Vein endothelial cell (primary cell): ENCODE measurements at places on chromosomes 3 and 15. TPM values are rescaled to one million over a fixed set of nuclear protein-coding genes. Genes with fewer than 3 reads are reported as not detected.

IL1RAP gene
- 6.0 and 6.9 TPM in 2 replicates for total RNA-seq

RPL35A gene
- total RNA-seq, result 522 and 701 TPM in 2 replicates

LEKR1 gene
- 0.33 and 0.48 TPM in 2 replicates for total RNA-seq

CAMP gene
- total RNA-seq, result not detected in 2 replicates

WDR76 gene
- 10.1 and 28.7 TPM in 2 replicates for total RNA-seq

CASR gene
- total RNA-seq, result under 0.01 TPM in 1 of 2 replicates, not detected in the other
